Inflammatory macrophage treated with lipopolysaccharide for 1 hour (primary cell): ENCODE measurements at places on chromosomes 6 and 20.

- no peak for DNase-seq
Observed at GRCh38 chr6:2970034-2970685, 1.2 kb downstream of the SERPINB6 start.

GRCh38 chr6:114651611-114652010 is 308.8 kb upstream of the HS3ST5 start:
- DNase-seq: no peak

- peak; percentile 86 for DNase-seq
Observed at GRCh38 chr6:43774776-43775534, 4.9 kb downstream of the VEGFA start.

DNA sequence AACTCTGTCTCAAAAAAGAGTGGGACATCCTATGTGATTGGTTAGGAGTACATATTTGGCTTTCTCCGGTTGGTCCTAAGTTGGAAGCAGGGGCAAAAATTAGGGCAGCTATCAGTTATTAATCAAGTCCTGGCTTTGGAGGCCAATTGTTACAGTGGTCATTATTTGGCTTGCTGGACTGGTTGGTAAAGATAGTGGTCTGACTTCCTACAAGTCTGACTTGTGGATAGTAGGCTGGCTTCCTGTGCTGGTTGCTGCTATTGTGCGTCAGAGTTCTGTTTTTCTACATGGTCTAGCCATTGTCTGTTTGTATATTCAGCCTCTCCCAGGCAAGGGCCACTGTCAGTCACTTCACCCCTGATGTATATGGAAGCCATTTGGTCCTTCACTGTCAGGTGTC is 7.0 kb downstream of the ACOT8 start:
- no peak for DNase-seq

- no peak for DNase-seq
Observed at GRCh38 chr6:52675372-52675771, 4.5 kb downstream of the TMEM14A start.

DNA sequence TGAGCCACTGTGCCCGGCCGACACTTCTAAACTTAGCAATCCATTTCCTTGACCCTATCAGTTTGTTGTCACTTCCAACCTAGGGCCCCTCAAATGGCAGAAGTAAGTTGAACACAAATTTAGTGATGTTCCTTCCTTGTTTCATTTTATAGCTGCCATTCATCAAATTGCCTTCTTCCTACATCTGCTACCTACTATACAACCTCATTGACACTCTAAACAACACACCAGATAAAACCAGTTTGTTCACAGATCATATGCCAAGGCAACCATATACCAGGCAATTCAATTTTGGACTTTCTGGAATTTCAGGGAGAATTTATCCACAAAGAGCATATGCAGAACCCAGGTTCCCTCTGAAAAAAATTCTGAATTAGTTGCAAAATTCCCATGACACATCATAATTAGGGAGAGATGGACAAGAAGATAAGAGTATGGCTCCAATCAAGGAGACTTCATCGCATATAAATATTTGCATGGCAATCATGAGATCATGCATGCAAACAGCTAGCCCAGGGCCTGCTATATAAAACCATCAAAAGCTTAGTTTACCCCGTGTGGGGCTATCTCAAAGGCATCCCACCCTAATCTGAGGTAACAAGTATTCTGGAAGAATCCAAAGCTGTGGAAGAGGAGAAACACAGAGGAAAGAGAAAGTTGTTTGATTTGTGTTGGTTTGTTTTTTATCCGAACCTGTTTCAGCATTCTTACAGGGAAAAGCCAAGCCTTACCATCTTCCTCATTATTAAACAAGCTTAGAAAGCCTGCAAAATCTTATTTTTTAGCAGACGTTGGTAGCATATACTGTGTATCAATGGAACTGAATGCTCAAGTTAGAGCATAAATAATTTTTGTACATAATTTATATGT is 132.8 kb upstream of the TNFAIP3 start:
- DNase-seq: peak; percentile 69

GRCh38 chr6:6516666-6517458 is 71.7 kb upstream of the LY86 start:
- DNase-seq: peak; percentile 18

GRCh38 chr6:7868926-7869325 is 41.7 kb downstream of the TXNDC5 start:
- DNase-seq: no peak

GRCh38 chr6:148491638-148492251 is 149.1 kb downstream of the SASH1 start:
- no peak for DNase-seq

DNA sequence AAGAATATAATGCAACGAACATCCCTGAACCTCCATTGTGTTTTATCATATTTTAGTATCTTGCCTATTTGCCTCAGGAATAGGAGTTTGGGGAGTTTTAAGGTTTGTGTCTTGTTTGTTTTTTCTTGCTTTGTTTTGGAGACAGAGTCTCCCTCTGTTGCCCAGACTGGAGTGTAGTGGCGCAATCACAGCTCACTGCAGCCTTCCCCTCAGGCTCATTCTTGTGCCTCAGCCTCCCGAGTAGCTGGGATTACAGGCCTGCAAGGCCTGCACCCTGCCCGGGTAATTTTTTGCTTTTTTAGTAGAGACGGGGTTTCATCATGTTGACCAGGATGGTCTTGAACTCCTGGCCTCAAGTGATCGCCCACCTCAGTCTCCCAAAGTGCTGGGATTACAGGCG is 63.3 kb upstream of the CARMIL1 start:
- DNase-seq: no peak

GRCh38 chr20:63534831-63535651 is 2.1 kb downstream of the PTK6 start:
- DNase-seq: no peak

DNA sequence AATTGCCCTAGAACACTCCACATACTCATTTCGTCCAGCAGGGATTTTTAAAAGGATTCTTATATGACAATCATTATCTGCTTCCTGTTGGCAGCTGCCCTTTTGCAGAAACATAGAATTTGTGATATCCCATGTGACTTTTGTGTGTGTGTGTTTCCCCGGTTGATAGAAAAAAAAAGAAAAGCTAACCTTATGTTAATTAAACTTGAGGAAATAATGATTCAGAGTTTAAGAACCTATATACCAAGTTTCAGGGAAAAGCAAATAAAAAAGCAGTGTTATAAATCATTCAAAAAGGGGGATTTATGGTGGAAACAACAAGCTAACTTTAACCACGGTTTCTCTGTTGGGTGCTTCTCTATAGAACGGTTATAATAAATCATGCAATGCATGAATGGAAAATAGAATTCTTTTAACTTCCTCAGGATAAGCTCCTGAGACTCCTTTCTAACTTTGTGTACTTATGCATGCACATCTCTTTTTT is 826.9 kb upstream of the EYS start:
- DNase-seq: no peak

DNA sequence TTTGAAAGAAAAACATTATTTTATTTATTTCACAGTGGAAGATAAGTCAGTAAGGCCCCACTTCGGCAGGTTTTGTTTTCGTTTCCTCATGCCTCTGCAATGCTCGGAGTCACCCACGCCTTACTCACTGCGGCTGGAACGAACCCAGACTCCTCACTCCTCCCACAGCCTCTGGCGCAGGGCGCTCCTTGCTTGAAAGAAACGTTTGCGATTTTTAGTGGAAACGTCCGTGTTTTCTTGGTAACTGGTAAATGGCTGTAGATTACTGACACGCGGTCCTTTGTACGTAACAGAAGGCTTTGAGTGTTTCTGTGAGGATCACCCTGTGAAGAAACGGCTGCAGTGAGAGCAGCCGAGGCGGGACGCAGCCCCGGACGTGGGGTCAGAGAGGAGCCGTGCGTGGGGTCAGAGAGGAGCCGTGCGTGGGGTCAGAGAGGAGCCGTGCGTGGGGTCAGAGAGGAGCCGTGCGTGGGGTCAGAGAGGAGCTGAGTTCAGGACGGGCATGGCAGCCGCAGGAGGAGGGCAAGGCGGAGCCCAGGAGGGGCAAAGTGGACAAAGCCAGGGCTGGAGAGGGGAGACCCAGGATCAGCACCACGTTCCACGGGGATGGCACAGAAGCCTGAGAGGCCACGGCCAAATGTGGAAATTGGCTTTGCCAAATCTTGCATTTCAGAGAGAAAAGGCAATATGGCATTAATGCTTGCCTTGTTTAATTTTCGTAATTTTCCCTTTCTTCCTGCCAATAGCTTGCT is 198.6 kb upstream of the THBS2 start:
- no peak for DNase-seq

- no peak for DNase-seq
Observed at GRCh38 chr20:42652266-42652665, 537.4 kb downstream of the PTPRT start.

DNA sequence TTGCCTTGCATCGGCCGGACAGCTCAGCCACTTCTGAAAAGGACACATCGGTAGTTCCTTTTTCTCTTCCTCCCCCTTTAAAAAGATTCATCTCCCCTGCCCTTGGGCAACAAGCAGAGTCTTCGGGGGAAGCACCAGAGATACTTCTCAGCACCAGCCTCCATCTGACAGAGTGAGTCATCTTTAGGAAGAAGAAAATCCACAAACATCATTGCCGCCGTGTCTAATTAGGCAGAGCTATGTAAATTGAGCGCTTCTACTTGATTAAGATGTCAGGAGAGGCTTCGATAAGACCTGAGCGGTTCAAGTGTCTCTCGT is 186.4 kb downstream of the TAF4 start:
- DNase-seq: no peak

- no peak for DNase-seq
Observed at GRCh38 chr6:97150932-97151331, 132.1 kb downstream of the MMS22L start.

GRCh38 chr20:23266530-23267398 is 83.8 kb upstream of the NXT1 start:
- DNase-seq: no peak

GRCh38 chr20:7123457-7123856 is 356.0 kb downstream of the BMP2 start:
- DNase-seq: no peak

GRCh38 chr6:15674690-15675386 is 12.0 kb upstream of the DTNBP1 start:
- peak; percentile 34 for DNase-seq

- peak; percentile 23 for DNase-seq
Observed at GRCh38 chr6:53244399-53244931, 95.8 kb upstream of the GCM1 start.

GRCh38 chr20:40433341-40433861 is 255.6 kb downstream of the MAFB start:
- no peak for DNase-seq

GRCh38 chr6:90849686-90850085 is 262.8 kb upstream of the MAP3K7 start:
- no peak for DNase-seq

GRCh38 chr6:38350220-38350619 is 289.5 kb downstream of the BTBD9 start:
- no peak for DNase-seq

DNA sequence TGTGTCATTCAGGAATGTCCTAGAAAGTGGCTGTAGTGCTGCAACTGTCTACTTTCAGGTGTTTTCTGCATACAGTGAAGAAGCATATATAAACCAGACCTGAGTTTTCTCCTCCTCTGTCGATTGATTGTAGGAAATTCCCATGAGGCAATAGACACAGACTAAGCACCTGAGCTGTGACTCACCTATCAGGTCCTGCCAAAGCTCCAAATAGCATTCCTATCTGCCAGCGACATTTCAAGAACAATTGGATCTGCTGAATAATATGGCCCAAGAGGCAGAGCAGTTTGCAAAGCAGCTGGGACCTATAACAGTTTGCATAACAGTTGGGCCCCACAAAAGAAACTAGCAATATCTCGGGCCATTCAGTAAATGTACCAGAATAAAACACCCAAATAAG is 360.4 kb downstream of the HAO1 start:
- no peak for DNase-seq

GRCh38 chr6:9564021-9564420 is 850.9 kb downstream of the TFAP2A start:
- DNase-seq: no peak

DNA sequence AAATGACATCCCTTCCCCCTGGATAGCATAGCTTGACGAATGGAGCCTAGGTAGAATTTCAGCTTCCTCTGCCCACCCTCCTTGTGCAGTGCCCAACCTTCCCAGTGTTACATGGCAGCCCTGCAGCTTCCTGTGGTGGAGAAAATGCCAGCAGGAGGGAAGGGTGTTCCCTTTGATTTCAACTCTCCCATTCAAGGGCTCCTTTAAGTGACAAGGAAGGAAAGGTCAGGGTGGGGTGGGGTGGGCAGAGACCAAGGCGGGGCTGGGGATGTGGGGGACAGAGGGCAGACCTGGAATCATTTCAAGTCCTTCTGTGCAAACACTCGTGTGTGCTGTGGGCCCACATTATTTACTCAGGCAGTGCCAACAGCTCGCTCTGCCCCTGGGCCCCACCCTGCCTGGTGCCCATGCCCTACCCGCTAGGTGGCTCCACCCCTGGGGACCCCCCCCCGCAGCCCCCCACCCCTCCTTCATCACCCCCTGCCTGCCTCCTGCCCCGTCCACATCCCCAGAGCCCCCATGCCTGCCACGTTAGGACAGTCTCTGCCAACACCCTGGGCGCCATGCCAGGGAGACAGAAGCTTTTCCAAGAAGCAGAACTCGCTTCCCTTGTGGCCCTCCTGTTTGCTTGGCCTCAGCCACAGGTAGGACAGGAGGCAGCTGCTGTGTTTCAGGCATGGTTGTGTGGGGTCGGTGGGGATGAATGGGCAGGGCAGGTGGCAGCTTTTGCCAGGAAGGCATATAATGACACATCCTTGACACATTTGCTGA is 9.4 kb downstream of the SPDEF start:
- DNase-seq: no peak

DNA sequence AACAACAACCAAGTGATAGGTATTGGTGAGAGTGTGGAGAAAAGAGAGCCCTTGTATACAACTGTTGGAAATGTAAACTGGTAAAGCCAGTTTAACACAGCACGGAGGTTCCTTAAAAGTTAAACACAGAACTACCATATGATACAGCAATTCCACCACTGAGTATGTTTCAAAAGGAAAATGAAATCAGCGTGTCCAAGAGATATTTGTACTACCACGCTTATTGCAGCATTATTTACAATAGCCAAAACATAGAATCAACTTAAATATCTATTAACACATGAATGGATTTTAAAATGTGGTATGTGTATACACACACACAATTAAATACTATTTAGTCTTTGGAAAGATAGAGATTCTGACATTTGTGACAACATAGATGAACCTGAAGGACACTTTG is 1.1 kb downstream of the PTCHD4 start:
- no peak for DNase-seq

GRCh38 chr20:14951707-14952418 is 614.5 kb upstream of the FLRT3 start:
- DNase-seq: no peak

- DNase-seq: no peak
Observed at GRCh38 chr20:10731190-10731965, 57.6 kb upstream of the JAG1 start.

GRCh38 chr6:19968201-19968600 is 131.0 kb downstream of the ID4 start:
- DNase-seq: no peak

- no peak for DNase-seq
Observed at GRCh38 chr6:136155191-136155590, 94.9 kb downstream of the MTFR2 start.

GRCh38 chr20:59752101-59752586 is 147.8 kb downstream of the PHACTR3 start:
- DNase-seq: peak; percentile 44
